ENCODE measurements at places on chromosomes 16 and 17.

GRCh38 chr17:15999974-16000827, 577 bp downstream of the TTC19 start:
- DNase-seq, result peak; percentile 66

GRCh38 chr17:40321524-40321929, 12.5 kb downstream of the RARA start:
- peak; percentile 46 for DNase-seq

GRCh38 chr17:29158488-29159275, 21.5 kb downstream of the MYO18A start:
- DNase-seq, result peak; percentile 66

- no peak for DNase-seq
Measured at GRCh38 chr17:78677303-78678221, 100.4 kb upstream of the DNAH17 start.

- no peak for DNase-seq
Measured at GRCh38 chr17:80223142-80223815, 3.1 kb downstream of the SLC26A11 start.

DNA sequence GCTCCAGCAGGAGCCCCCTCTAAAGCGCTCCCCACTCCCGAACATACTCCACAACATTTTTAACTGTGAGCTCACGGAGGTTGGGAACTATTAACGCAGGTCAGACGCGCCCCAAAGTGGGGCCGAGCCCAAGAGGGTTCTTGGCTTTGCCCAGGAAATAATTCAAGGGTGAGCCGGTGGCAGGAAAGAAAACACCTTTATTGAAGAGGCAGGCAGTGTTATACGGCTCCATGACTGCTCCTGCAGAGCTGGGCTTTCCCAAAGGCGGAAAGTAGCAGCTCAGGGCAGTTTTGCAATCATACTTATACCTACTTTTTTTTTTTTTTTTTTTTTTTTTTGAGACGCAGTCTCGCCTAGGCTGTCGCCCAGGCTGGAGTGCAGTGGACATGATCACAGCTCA, 6.2 kb downstream of the ADCY9 start:
- no peak for DNase-seq

DNA sequence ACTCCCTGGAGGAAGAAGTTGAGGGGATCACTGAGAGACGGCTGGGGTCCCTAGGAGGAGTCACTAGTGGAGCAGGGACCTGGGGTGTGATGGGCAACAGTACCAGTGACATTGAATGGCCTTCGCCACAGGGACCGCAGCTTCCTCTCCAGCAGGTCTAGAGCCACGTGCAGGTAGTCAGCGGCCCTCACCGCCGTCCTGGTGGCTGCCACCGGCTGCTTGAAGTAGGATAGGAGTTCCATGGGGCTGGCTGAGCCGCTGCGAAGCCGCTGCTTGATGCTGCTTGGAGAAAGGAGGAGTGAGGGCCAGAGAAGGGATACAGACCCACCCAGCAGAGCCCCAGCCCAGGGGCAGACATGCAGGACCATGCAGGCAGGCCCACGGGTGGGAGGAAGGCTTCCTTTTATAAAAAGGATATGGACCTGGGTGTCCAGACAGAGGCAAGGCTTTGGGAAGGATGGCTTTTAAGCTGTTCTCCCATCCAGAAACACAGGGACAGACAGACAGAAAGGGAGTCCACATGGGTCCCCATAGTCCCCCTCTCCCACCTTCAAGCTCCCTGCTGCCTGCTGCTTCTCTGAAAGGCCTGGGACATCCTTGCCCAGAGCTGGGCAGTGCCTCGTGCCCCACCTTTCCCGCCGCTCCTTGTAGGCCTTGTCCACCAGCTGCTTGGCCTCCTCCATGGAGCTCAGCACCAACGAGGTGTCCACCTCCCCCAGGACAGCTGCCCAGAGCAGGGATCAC, 827 bp downstream of the MPO start:
- DNase-seq, result no peak

DNA sequence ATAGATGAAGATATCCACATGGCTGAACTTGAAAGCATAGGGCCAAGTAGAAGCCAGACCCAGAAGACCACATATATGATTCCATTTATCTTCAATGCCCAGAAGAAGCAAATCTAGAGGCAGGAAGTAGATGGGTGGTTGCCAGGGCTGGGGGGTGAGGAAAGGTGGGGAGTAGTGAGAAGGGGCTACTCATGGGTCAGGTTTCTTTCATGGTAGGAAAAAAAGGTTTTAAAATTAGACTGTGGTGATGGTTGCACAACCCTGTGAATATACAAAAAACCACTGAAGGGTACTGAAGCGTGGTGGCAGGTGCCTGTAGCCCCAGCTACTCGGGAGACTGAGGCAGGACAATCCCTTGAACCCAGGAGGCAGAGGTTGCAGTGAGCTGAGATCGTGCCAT, 5.4 kb downstream of the CD2BP2 start:
- DNase-seq, result no peak

- DNase-seq, result no peak
Measured at GRCh38 chr17:62615503-62615902, 12.0 kb upstream of the MRC2 start.

DNA sequence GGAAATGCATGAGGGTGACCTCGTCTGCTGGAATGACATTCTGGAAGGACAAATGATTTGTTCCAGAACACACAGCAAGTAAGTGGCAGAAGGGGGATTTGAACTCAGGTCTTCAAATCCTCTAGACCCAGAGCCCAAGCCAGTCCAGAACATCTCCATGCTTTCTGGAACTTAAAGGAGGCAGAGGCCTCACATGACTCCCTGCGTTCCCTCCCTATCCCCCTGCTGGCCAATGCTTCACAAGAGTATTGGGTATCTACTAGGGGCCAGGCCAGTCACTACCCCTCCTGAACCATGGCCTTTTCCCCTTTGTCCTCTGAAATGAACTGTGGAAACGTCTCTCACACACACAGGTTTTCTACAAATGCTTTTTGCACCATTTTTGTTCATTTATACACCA, 7.6 kb upstream of the BEAN1 start:
- no peak for DNase-seq

DNA sequence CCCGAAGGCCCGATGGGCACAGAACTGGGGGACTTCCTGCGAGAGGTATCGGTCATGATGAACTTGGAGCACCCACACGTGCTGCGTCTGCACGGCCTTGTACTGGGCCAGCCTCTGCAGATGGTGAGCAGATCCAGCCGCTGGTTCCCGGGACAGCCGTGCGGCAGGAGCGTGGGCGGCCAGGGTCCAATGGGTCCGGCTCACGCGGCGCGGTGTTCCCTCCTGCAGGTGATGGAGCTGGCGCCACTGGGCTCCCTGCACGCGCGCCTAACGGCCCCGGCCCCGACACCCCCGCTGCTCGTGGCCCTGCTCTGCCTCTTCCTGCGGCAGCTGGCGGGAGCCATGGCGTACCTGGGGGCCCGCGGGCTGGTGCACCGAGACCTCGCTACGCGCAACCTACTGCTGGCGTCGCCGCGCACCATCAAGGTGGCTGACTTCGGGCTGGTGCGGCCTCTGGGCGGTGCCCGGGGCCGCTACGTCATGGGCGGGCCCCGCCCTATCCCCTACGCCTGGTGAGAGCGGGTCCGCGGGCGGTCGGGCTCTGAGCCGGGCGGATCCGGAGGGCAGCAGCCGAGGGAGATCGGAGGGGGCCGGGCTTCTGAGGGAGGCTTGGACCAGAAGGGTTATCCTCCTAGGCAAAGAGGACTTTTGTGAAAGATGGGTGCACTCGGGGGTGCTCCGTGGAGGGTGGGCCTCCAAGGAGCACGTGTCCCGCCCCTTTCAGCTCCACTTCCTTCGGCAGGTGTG, 3.0 kb downstream of the TNK1 start:
- no peak for DNase-seq
